Testis (tissue), 5 donors: ENCODE measurements at places on chromosomes 6 and 20. TPM values are rescaled to one million over a fixed set of nuclear protein-coding genes. Genes with fewer than 3 reads are reported as not detected.

GRCh38 chr20:14691994-14692393 lies 354.6 kb upstream of the FLRT3 start:
- no peak overlapping the region for H3K27ac ChIP-seq
- DNase-seq, result no peak
- H3K4me3 ChIP-seq, result no peak overlapping the region
- H3K36me3 ChIP-seq, result no peaks in the 10 kb centered on the region
- H3K4me1 ChIP-seq, result no peaks in the 10 kb centered on the region

DNA sequence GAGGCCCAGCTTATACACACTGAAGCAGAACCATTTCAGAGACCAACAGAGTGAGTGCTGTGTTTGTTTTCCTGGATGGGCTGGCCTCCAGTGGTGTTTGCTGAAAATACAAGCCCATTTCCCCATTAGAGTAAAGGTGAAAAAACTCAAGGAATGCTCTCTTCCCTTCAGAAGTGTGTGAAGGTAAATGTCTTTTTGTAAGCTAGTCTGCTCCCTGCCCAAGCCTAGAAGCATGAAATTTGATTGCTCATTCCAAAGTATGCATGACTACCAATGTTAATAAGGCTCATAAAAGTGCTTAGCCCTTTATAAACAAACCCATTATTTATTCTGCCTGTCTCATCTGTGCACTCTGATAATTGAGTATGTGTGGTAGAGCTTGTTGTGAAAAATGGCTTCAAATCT lies 59.1 kb downstream of the ADGRF1 start:
- H3K27ac ChIP-seq, result no peak overlapping the region
- peaks cover 5% of the 10 kb centered on the region for H3K4me1 ChIP-seq
- H3K36me3 ChIP-seq, result no peaks in the 10 kb centered on the region
- no peak overlapping the region for H3K4me3 ChIP-seq

Gene TMEM14C
- polyA plus RNA-seq, result 90.1 TPM

GRCh38 chr6:92587525-92587924 lies 831.8 kb downstream of the EPHA7 start:
- H3K4me1 ChIP-seq, result no peaks in the 10 kb centered on the region
- no peaks in the 10 kb centered on the region for H3K27me3 ChIP-seq
- no peaks in the 10 kb centered on the region for H3K36me3 ChIP-seq
- no peak overlapping the region for H3K27ac ChIP-seq

Gene CPNE5
- polyA plus RNA-seq, result 44.2 TPM

- H3K27ac ChIP-seq, result no peak overlapping the region
- H3K27me3 ChIP-seq, result no peaks in the 10 kb centered on the region
- no peak overlapping the region for H3K4me3 ChIP-seq
- peaks cover 3% of the 10 kb centered on the region for H3K4me1 ChIP-seq
Measured at GRCh38 chr20:23482138-23482537, 8.8 kb upstream of the CST8 start.

Gene LINC00237
- polyA plus RNA-seq, result not detected

- H3K36me3 ChIP-seq, result no peaks in the 10 kb centered on the region
- no peak overlapping the region for H3K27ac ChIP-seq
- DNase-seq, result no peak
Measured at GRCh38 chr20:59289994-59290393, 10.4 kb upstream of the EDN3 start.

Gene FILIP1
- 2.0 TPM for polyA plus RNA-seq

GRCh38 chr20:58565461-58566175 lies 50.4 kb upstream of the APCDD1L start:
- no peak overlapping the region for H3K27ac ChIP-seq
- no peak overlapping the region for H3K4me3 ChIP-seq
- no peaks in the 10 kb centered on the region for H3K27me3 ChIP-seq
- H3K36me3 ChIP-seq, result no peaks in the 10 kb centered on the region
- no peak for DNase-seq

DNA sequence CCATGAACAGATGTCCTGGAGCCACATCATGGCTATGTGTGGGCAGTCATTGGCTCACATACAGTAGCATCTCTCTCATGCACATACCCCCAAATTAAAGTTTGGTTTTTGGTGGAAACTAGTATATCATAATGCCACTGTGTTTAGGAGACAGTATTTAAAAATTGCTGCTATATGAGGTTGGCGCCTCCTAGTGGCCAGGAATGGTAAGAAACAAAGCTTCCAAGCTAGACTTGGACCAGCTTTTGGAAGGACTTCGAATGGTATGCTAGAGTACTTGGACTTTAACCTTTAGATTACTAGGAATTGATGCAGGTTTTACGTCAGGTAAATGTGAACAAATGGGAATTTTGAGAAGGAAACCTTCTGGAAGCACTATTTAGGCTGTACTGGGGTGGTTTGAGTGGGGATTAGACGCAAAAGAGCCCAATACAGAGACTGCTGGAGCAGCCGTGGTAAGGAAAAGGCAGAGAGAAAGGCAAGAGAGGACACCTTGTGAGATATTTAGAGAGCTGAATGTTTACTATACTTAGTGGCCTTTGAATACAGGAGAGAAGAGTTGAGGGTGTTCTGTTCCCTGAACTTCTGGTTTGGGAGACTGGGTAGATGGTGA lies 23.8 kb downstream of the PRSS35 start:
- H3K27ac ChIP-seq, result no peak overlapping the region
- H3K4me3 ChIP-seq, result no peak overlapping the region
- no peaks in the 10 kb centered on the region for H3K27me3 ChIP-seq
- peak; percentile 88 for DNase-seq

- no peak overlapping the region for H3K4me3 ChIP-seq
- DNase-seq, result no peak
- H3K4me1 ChIP-seq, result peaks cover 29% of the 10 kb centered on the region
- no peak overlapping the region for H3K27ac ChIP-seq
Measured at GRCh38 chr20:50546729-50547314, 36.6 kb downstream of the PTPN1 start.

Gene PRICKLE4
- polyA plus RNA-seq, result not detected

Gene GPR63
- polyA plus RNA-seq, result 4.3 TPM

Gene UBD
- 8.0 TPM for polyA plus RNA-seq

GRCh38 chr20:24657196-24657595 lies 187.8 kb downstream of the SYNDIG1 start:
- DNase-seq, result peak; percentile 35
- H3K36me3 ChIP-seq, result no peaks in the 10 kb centered on the region
- no peak overlapping the region for H3K4me3 ChIP-seq
- H3K27me3 ChIP-seq, result no peaks in the 10 kb centered on the region
- no peaks in the 10 kb centered on the region for H3K4me1 ChIP-seq

- H3K36me3 ChIP-seq, result no peaks in the 10 kb centered on the region
- no peak for DNase-seq
- H3K4me3 ChIP-seq, result no peak overlapping the region
- H3K4me1 ChIP-seq, result no peaks in the 10 kb centered on the region
Measured at GRCh38 chr6:90413396-90413795, 116.8 kb upstream of the BACH2 start.

Gene DXO
- 96.6 TPM for polyA plus RNA-seq

Gene ENPP3
- polyA plus RNA-seq, result 3.3 TPM

- no peak overlapping the region for H3K4me3 ChIP-seq
- H3K27me3 ChIP-seq, result no peaks in the 10 kb centered on the region
- no peak overlapping the region for H3K27ac ChIP-seq
- no peaks in the 10 kb centered on the region for H3K36me3 ChIP-seq
- no peaks in the 10 kb centered on the region for H3K4me1 ChIP-seq
Measured at GRCh38 chr20:40562031-40562430, 127.0 kb downstream of the MAFB start.

Gene PHACTR1
- polyA plus RNA-seq, result 5.1 TPM

GRCh38 chr6:168708984-168709383 lies 268.0 kb downstream of the SMOC2 start:
- H3K27ac ChIP-seq, result no peak overlapping the region
- H3K4me3 ChIP-seq, result no peak overlapping the region
- no peaks in the 10 kb centered on the region for H3K4me1 ChIP-seq
- H3K36me3 ChIP-seq, result no peaks in the 10 kb centered on the region

Gene FHL5
- 94.5 TPM for polyA plus RNA-seq

Gene ANKRD66
- 0.83 TPM for polyA plus RNA-seq

Gene RAET1L
- polyA plus RNA-seq, result not detected

- no peak for DNase-seq
- no peaks in the 10 kb centered on the region for H3K27me3 ChIP-seq
- H3K4me3 ChIP-seq, result no peak overlapping the region
- H3K36me3 ChIP-seq, result peaks cover 3% of the 10 kb centered on the region
Measured at GRCh38 chr6:32983493-32983848, 15.1 kb downstream of the BRD2 start.

- DNase-seq, result no peak
- no peak overlapping the region for H3K27ac ChIP-seq
- H3K27me3 ChIP-seq, result no peaks in the 10 kb centered on the region
- H3K4me1 ChIP-seq, result no peaks in the 10 kb centered on the region
Measured at GRCh38 chr6:93104195-93104817, 315.1 kb downstream of the EPHA7 start.

Gene CGA
- polyA plus RNA-seq, result not detected

GRCh38 chr6:131843768-131844167 lies 35.9 kb downstream of the ENPP1 start:
- no peaks in the 10 kb centered on the region for H3K36me3 ChIP-seq
- DNase-seq, result no peak
- no peaks in the 10 kb centered on the region for H3K27me3 ChIP-seq
- H3K4me1 ChIP-seq, result no peaks in the 10 kb centered on the region

DNA sequence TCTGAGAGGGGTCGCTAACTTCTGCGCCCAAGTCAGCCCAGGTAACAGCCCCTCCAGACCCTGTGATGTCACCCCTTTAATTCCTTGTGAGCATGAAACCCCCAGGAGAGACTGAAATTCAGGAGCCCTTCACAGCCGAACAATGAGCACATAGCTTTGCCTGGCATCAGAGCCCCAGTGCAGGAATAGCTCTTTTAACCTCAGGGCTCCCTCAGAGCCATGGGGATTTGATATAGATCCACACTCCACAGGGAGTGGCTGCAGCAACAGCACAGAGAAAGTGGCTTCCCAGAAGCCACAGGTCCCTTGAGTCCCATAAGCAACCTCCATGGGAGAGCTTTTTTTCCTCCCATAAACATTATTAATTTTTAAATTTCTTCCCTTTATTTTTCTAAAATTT lies 150.0 kb upstream of the MARCKS start:
- DNase-seq, result no peak
- H3K27ac ChIP-seq, result no peak overlapping the region
- no peaks in the 10 kb centered on the region for H3K27me3 ChIP-seq
- no peaks in the 10 kb centered on the region for H3K4me1 ChIP-seq

Gene DSN1
- 38.6 TPM for polyA plus RNA-seq

GRCh38 chr20:10557685-10558084 lies 116.1 kb downstream of the JAG1 start:
- no peaks in the 10 kb centered on the region for H3K27me3 ChIP-seq
- no peak for DNase-seq
- no peaks in the 10 kb centered on the region for H3K36me3 ChIP-seq
- no peak overlapping the region for H3K27ac ChIP-seq

- H3K27ac ChIP-seq, result no peak overlapping the region
- no peaks in the 10 kb centered on the region for H3K27me3 ChIP-seq
- H3K4me1 ChIP-seq, result no peaks in the 10 kb centered on the region
- no peaks in the 10 kb centered on the region for H3K36me3 ChIP-seq
Measured at GRCh38 chr6:170473801-170474200, 79.3 kb downstream of the PSMB1 start.

DNA sequence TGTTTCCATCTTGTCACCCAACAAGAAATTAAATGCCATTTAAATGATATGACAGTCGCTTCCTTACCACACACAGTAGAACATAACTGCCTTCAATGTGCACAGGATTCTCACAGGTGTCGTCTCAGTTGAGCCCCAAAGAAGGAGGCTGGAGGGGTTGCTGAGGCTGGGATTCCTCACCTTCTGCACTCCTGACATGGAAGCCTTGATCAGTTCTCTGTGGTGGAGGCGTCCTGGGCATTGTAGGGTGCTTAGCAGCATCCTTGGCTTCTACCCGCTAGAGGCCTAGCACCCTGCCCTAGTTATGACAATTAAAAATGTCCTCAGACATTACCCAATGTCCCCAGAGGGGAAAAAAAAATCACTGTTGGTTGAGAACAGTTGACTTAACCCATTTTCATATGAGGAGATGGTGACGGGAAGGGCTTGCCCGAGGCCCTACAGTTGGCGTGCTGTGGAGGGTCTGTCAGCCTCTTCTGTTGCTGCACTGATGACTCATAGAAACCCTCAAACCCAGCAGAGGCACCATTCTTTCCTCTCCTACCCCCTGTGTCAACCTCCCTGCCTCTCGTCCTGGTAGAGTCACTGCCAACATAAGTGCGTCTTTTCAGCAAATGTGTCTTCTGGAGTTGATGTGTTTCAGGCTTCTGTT lies 19.3 kb upstream of the ZNF831 start:
- H3K36me3 ChIP-seq, result no peaks in the 10 kb centered on the region
- H3K27ac ChIP-seq, result no peak overlapping the region
- DNase-seq, result no peak
- H3K4me1 ChIP-seq, result peaks cover 25% of the 10 kb centered on the region
- no peak overlapping the region for H3K4me3 ChIP-seq

GRCh38 chr6:96913621-96914020 lies 10.9 kb upstream of the KLHL32 start:
- no peaks in the 10 kb centered on the region for H3K27me3 ChIP-seq
- no peaks in the 10 kb centered on the region for H3K36me3 ChIP-seq
- H3K4me1 ChIP-seq, result no peaks in the 10 kb centered on the region
- no peak overlapping the region for H3K27ac ChIP-seq
- DNase-seq, result no peak
- H3K4me3 ChIP-seq, result no peak overlapping the region

- no peak for DNase-seq
- H3K4me3 ChIP-seq, result no peak overlapping the region
- H3K4me1 ChIP-seq, result no peaks in the 10 kb centered on the region
- no peak overlapping the region for H3K27ac ChIP-seq
Measured at GRCh38 chr20:47544852-47545251, 43.2 kb downstream of the NCOA3 start.

GRCh38 chr6:132751306-132751705 lies 6.4 kb downstream of the VNN2 start:
- H3K4me1 ChIP-seq, result no peaks in the 10 kb centered on the region
- no peaks in the 10 kb centered on the region for H3K27me3 ChIP-seq
- H3K36me3 ChIP-seq, result no peaks in the 10 kb centered on the region
- no peak overlapping the region for H3K4me3 ChIP-seq

DNA sequence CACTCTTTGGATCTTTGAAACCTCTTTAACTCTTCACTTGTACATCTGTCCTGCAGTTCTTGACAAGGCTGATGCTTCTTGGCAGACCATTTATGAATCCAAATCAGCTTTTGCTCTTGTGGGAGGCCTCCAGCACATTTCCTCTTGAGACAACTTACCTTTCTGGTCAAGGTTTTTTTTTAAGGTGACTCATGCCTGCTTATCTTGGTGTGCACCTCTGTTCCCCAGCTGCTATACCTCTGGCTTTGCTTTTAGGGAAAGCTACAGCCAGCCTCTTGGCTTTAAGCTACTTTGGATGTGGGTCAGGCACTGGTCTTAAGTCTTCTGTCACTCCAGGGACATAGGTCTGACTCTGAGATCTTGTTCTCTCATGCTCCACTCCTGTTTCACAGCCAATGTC lies 106.5 kb downstream of the PHF3 start:
- H3K27me3 ChIP-seq, result no peaks in the 10 kb centered on the region
- DNase-seq, result no peak
- H3K4me1 ChIP-seq, result no peaks in the 10 kb centered on the region
- H3K4me3 ChIP-seq, result no peak overlapping the region

Gene TULP1
- polyA plus RNA-seq, result 0.53 TPM

- no peaks in the 10 kb centered on the region for H3K4me1 ChIP-seq
- DNase-seq, result no peak
- H3K27ac ChIP-seq, result no peak overlapping the region
- no peak overlapping the region for H3K4me3 ChIP-seq
- no peaks in the 10 kb centered on the region for H3K27me3 ChIP-seq
Measured at GRCh38 chr6:73471686-73472290, 10.3 kb downstream of the MTO1 start.
